MV-4-11 (cell line): ENCODE measurements at places on chromosomes 3 and 15.

DNA sequence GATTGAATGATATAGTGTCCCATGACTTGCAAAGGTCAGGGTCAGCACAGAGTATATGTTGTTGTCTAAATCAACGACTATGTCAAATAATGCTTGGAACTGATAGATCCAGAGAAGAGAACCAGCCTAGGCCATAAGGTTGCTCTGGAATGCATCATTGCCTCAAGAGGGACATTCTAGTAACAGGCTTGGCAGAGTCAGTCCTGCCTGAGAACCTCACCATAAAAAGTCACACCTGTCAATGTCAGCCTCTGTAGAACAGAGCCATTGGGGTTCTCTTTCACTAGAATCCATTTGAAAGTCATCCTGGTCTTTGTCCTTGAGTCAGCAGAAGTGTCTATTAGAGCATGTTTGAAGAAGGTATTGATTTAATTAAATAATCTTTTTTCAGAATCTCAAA is 31.4 kb upstream of the UBE3A start:
- no peak for DNase-seq

DNA sequence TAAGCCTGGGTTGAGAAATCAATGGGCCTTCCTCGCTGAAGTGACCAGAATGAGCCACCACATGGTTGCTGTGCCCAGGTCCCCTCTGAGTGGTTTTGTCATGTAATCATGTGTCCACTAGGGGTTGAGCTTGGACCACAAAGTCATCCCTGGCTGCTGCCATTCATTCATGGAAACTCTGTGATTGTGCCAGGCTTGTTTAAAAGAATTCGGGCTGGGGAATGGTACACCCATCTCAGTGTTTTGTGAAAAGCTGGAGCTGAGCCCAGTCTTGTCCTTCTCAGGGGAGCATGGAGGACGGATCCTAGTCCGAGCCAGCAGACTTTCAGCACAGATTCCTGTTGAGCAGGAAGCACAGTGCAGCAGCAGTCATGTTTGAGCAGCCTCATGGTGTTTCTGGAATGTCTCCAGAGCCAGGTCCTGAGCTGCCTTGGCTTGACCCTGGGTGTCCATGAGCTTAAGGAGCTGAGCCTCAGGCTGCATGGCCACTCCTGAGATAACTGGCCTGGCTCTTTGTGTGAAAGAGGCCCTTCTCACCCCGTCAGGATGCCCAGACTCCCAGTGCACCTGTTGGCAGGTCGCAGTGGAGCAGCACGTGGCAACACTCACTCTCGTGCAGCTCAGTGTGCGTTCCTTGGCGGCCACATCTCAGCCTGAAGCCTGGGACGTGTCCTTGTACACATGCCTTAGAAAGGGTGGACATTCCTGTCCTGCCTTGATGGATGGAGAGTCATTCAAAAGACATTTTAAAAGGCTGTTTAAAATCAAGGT is 260.3 kb upstream of the TPM1 start:
- peak; percentile 71 for DNase-seq

- DNase-seq: peak; percentile 53
These were observed 15.4 kb upstream of the RFC4 start for GRCh38 chr3:186821429-186822387.

DNA sequence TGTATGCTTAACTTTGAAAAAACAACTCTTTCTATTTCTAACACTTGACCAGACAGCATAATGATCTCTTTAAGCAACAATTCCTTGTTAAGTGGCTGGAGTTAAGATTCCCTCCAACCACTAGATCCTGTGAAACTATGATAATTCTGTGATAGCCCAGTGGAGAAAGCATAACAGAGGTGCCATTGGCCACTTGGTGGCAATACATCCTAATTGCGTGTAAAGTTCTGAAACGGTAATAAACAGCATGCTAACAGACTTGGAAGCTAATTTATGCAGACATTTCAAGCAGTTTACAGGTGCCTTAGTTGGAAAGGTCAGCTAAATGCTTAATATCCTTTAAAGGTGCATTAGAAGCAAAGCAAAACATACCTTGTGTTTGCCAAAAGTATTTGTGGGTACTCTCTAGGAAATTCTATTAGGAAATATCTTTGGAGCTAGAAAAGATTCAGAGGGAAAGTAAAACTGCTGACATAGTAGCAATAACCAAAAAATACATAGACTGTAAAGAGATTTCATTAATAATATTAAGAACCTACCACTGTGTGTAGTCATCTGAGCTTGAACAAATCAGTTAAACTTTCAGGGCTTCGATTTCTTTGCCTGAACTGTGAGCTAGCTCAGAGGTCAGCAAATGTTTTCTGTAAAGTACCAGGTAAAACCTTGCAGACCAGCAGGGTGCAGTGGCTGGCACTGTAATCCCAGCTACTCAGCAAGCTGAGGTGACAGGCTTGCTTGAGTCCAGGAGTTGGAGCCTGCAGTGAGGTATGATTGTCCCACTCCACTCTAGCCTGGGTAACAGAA is 19.0 kb upstream of the CSTA start:
- DNase-seq: peak; percentile 35

GRCh38 chr3:88019024-88019423 is 39.8 kb downstream of the CGGBP1 start:
- no peak for DNase-seq

DNA sequence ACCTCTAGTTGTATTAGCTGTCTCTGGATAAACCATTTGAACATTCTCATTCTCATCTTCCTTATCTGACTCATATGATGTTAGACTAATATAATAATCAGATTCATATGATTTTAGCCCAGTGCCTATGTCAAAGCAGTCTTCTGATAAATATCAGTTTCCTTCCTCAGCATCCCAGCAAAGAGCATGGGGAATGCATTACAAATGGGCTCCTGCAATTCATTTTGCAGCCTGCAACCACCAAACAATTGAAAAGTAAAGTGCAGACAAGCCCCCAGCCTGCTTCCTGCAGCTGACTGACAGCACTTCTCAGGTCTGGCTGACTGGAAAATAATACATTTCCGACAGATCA is 78.2 kb upstream of the STAC start:
- DNase-seq: no peak

DNA sequence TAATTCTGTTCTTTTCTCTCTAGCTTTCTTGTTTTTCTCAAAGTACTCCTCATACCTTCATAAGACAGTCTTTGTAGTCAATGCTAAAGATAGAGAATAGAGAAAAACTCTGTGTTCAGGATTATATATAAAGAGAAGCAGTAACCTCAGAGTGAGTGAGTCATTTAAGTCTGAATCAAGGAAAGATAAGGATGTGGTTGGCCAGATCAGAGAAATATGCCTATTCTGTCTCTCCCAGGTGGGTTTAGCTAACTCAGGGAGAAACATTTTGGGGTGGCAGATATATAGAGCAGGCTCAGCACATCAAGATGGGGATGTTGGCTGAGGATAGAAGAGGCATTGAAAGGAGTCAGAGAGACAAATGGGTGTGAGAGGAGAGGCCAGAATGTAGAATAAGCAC is 31.4 kb downstream of the GTF2E1 start:
- peak; percentile 48 for DNase-seq

GRCh38 chr3:15633766-15634598 is 32.4 kb downstream of the BTD start:
- DNase-seq: no peak

DNA sequence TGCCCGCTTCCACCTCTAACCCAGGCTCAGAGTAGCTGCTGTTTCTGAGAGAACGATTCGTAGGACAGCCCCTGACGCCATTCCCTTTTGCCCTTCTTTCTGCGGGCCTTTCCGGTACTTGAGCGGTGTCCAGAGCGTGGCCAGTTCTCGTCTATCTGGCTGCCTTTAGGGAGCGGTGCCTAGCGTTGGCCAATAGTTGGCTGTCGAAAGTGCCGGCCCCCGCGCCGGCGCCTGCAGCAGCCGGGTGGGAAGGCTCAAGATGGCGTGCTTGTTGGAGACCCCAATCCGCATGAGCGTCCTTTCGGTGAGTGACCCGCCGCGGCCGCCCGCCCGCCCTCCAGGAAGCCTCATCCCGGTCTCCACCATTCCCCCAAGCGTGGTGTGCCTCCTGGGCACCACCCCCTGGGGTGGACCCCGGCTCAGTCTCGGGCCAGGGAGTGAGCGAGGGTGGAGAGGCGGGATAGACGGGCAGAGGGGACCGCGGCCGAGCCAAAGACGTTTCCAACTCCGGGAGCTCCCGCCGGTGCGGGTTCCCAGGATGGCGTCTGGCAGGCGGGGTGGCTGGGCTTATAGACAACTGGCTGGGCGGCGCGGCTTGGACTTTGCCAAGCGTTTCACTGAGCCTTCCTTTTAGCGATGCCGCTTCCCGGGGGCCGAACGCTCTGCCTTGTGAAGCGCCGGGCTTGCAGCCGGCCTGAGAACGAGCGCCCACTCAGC is at the start of gene ARMC8:
TSS of gene ARMC8 (plus strand) at position 6 of the 717 bp plus-strand sequence. CDS start at position 260, 254 bp downstream.
- DNase-seq: no peak

GRCh38 chr3:17730318-17730967 is 12.0 kb downstream of the TBC1D5 start:
- DNase-seq: peak; percentile 24
